ENCODE measurements at places on chromosomes 1 and 21.

- DNase-seq = no peak
Measured at GRCh38 chr1:42319128-42319851, 15.7 kb downstream of the FOXJ3 start.

DNA sequence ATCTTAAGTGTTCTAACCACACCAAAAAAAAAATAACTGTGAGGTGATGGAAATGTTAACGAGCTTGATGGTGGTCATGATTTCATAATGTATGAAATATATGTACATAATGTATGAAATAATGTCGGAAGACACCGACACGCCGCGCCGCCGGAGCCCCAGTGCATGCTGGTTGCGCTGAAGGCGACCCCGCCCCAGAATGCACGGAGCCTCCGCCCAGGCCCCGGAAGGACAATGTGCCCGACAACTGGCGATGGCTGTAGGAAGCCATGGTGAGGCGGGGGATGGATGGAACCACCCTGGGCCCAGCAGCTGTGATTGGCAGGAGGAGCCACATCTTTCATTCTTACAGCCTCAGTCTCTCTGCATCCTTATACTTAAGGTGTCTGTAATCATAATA, 7.4 kb downstream of the OR2T10 start:
- DNase-seq = no peak

GRCh38 chr1:209831615-209832014, 3.8 kb downstream of the UTP25 start:
- no peak for DNase-seq

GRCh38 chr1:75725266-75725665, 757 bp downstream of the ACADM start:
- no peak for DNase-seq

- peak; percentile 3 for DNase-seq
Measured at GRCh38 chr1:21289700-21290545, at the start of gene ECE1. ECE1 (minus strand) TSS chr1:21290463; CDS start chr1:21290414, 49 bp downstream.

- DNase-seq = no peak
Measured at GRCh38 chr1:108708691-108709660, 3.7 kb upstream of the FNDC7 start.

GRCh38 chr21:43827015-43827611, 37.7 kb downstream of the RRP1 start:
- DNase-seq = peak; percentile 25

GRCh38 chr1:207427832-207428585, 26.1 kb upstream of the CR2 start:
- DNase-seq = no peak

DNA sequence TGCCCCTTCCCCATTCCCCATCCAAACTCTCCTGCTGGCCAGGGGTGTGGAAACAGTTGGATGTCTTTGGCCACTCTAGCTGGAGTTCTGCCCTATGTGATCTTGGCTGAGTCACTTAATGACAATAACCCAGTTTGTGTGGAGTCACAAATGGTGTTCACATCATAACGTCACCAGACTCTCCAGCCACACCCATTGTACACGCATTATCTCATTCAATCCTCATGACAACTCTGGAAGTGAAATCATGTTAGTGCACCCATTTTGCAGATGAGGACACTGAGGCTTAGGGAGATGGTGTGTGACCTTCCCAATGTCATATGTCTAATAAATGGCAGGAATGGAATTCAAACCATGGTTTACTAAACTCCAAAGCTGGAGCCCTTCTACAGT, 1.2 kb upstream of the CDA start:
- DNase-seq = no peak

- no peak for DNase-seq
Measured at GRCh38 chr1:169047074-169047473, 59.4 kb upstream of the ATP1B1 start.

GRCh38 chr1:151447696-151448095, 11.6 kb downstream of the POGZ start:
- no peak for DNase-seq

Data from NCI-H1417 (cell line).